ENCODE measurements at places on chromosomes 7 and 10.
A peak's percentile ranks its signal among the peaks of the same experiment; 100 is the strongest.

DNA sequence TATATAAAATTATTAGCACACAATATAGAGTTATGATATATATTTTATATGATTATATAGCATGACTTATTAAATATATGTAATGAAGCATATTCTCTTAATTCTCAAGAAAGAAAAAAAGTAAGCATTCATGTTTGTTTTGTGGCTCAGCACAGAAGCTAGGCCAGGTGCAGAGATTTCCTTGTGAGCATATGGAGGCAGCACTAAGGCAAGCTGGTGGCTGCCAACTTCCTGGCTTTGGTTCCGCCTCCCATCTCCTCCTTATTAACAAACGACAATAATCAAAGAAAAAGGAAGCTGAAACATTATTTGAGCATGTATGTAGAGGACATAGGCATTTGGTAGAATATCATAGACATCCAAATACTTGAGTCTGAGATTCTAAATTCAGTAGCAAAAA is 130.3 kb downstream of the ST7 start:
- DNase-seq = no peak

- DNase-seq = no peak
Measured at GRCh38 chr10:14010769-14011574, 319.8 kb downstream of the FRMD4A start.

- DNase-seq = no peak
Measured at GRCh38 chr10:112434988-112435619, 11.6 kb downstream of the ZDHHC6 start.

GRCh38 chr10:63007112-63007511 is 126.0 kb upstream of the NRBF2 start:
- no peak for DNase-seq

DNA sequence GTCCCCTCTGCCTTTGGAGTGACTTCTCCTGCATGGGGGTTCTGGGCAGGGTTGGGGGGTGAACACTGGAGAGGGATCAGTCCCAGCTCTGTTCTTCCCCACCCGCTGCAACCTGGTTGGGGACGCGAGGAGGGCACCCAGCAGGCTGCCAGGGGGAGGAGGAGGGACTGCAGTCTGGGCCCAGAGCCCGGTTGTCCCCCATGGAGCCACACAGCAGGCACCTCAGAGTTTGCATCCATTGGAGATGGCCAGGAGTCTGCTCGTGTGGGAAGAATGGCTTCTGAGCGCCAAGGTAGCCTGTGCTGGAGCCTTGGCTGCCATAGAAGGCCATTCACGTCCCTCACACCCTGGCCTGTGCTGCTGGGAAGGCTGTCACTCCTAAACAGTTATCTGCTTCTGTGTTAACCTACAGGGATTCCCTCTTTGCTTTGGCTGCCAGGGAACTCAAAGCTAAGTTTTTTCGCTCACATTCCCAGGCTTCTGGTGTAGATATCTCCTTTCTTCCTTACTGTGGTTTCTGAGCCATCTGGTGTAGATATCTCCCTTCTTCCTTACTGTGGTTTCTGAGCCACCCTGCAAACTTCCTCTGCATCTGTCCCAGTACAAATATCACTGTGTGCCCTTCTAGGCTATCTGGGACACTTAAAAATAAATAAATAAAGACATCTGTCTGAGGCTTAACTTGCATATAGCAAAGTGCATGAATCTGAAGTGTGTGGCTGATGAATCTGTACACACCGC is 133.7 kb downstream of the LHPP start:
- DNase-seq = no peak

GRCh38 chr10:122744257-122744656 is 44.6 kb upstream of the C10orf120 start:
- DNase-seq = no peak

DNA sequence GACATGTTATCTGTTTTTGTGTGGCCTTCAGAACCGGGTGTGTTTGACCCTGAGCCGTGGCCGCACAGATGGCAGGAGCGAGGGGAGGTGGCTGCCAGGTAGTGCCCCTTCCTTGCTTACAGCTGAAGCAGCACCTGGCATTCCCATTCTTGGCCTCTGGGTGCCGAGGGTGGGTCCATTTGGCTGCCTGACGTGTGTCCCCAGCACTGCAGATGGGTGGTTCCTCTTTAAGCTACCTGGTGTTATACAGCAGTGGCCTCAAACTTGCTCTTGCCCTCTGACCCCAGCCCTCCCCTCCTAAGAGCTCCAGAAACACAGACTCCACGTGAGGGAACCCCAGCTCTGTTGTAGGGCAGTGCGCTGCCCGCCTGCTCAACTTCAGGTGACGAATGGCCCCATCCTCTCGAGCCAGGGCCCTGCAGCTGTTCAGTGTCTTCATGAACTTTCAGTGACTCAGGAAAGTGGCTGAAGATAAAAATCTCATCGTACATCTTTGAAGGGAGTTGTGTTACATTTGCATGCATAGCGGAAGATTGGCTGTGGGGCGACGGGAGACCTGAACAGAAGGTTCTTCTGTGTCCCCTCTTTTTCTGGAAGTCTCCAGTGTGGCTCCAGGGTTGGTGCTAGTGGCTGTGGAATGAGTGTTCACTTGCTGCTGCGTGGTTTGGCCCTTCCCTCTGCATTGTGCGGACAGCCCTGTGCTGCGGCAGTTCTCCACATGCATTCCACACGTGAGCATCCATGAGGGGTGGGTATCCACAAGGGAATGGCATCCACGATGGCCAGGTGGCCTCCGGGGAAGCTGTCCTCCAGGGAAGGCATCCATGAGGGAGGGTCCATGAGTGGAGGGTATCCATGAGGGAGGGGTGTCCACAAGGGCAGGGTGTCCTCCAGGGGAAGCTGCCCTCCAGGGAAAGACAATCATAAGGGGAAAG is 91.6 kb downstream of the INPP5A start:
- DNase-seq = no peak

DNA sequence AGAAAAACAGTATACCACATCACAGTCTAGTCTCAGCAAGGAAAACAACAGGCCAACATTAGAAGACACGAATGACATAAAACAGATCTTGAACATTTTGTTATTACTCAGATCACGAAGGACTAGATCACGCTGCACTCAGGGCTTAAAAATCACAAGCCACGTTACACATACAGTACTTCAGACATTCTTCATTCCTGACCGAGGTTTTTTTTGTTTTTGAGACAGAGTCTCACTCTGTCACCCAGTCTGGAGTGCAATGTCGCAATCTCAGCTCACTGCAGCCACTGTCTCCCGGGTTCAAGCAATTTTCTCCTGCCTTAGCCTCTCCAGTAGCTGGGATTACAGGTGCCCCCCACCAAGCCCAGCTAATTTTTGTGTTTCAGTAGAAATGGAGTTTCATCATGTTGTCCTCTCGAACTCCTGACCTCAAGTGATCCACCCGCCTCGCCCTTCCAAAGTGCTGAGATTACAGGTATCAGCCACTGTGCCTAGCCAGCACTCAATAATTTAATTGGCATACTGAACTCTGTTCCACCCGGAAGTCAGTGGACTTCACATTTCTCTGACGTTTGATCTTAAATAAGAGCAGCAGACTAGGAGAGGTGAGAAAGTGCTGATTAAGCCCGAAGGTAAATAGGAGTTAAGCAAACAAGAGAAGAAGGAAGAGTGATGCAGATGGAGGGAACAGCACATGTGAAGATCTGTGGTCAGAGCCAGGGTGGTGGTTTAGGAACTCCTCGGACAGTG is 3.5 kb downstream of the AIMP2 start:
- no peak for DNase-seq

DNA sequence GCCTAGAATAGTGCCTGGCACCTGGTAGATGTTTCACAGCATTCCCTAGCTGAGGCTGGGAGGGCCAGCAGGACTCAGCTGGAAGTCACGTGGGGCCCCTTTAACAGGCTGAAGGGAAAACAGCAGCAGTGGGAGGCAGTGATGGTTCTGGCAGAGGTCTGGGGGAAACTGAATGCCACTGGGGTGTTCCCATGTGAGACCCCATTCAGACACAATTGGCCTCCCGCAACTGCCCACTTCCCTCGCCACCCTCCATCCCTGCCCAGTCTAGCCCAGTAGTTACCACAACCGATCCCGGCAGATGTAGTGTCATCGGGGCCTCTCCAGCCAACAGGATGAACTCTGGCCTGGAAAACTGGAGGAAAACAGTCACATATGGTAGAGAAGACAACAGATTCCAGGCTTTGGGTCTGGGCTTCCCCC is 38.3 kb downstream of the FRMPD2 start:
- DNase-seq = no peak

- no peak for DNase-seq
Measured at GRCh38 chr7:51635775-51636174, 319.2 kb upstream of the COBL start.

DNA sequence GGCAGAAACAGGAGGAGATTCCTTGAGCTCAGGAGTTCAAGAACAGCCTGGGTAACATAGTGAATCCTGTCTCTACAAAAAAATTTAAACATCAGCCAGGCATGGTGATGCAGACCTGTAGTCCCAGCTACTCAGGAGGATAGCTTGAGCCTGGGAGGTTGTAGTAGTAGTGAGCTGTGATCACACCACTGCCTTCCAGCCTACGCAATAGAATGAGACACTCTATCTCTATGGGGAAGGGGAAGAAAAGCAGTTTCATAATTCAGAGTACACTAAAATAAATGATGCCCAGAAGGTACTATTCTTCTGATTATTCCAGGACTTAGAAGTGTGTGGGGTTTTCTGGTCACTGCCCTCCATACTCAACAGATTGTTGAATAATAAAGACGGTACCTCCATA is 177.3 kb downstream of the KMT2E start:
- no peak for DNase-seq

- DNase-seq = no peak
Measured at GRCh38 chr7:117775801-117776200, 97.4 kb downstream of the CTTNBP2 start.

DNA sequence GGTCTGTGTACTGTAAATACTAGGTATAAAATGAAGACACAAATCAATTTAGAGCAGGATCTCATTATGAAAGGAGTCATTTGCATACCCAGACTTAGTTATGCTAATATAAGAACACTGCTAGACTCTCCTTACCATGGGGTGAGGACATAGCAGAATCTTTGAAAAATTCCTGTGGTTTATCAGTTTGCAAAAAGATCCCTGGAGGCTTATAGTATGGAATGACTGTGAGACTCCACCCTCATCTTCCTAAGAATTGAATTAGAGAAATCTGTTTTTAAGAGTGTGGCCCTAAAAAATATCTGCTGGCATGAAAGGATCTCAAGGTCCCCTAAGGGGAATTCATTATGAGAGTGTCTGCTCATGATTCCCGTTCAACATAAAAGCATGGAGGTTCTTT is 63.2 kb downstream of the WNT2 start:
- no peak for DNase-seq

DNA sequence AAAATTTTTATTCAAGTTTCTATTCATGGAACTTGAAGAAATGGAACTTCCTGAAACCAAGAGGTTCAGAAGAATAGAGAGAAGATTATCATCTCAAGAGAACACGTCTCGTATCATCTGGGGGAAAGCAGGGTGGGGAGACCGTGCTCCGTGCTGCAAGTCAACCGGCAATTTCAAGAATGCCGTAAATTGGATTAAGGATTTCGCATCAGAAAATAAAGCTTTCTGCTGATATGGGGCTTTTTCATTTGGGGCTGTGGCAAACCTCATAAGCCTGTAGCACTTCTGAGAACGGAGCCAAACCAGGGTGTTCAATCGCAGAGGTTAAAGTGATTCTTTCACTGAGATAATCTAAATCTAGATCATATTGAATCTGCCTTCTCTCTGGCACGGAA is 150.1 kb upstream of the NPS start:
- no peak for DNase-seq

- DNase-seq = no peak
Measured at GRCh38 chr7:116527521-116527920, 2.7 kb downstream of the CAV1 start.

DNA sequence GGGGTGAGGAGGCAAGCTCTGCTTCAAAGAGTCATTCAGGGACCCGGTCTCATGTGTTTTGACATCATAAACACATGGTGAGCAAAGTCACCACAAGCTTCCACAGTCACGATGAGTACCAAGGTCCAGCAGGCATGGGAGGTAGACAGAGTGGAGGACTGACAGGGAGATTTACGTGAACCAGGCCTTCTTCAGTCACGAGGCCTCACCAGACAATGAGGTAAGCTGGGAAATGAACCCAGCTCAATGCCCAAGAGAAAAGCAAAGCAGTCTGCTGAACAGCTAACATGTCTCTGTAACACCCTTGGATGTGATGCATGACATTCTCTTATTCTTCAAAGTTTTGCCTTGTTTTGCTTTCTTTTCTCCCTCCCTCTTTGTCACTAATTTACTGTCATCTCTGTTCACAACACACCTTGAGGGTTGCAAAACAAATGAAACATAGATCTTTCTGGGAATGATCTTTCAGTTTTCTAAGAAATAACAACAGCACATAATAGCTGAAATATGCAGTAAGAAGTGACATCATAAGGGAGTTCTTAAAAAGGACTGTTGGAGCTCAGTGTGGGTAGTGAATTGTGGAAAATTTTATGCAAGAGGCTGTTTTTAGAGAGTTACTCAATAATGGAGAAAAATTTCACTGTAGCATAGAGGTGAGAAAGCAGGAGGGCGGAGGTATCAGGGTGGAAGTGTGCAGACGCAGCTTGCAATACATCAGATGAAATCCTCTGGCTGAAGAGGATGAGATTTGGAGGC is 9.0 kb downstream of the PPP1R17 start:
- DNase-seq = no peak

- DNase-seq = peak; percentile 81
Measured at GRCh38 chr7:128167042-128167701, 73.9 kb upstream of the LEP start.
